ENCODE measurements at places on chromosomes 2 and 18. TPM values are rescaled to one million over a fixed set of nuclear protein-coding genes. Genes with fewer than 3 reads are reported as not detected.

MYO7B gene
- total RNA-seq = 3.0 TPM

HES6 gene
- total RNA-seq = 27.3 TPM

LBH gene
- 20.0 TPM for total RNA-seq

WDR12 gene
- 23.0 TPM for total RNA-seq

GRCh38 chr2:212154477-212154878 is 384.1 kb downstream of the ERBB4 start:
- no peak for DNase-seq
- no peak overlapping the region for H3K4me3 ChIP-seq
- H3K27me3 ChIP-seq = no peaks in the 10 kb centered on the region

GRCh38 chr18:45626330-45627203 is 11.3 kb downstream of the SLC14A2 start:
- H3K36me3 ChIP-seq = no peaks in the 10 kb centered on the region
- no peaks in the 10 kb centered on the region for H3K27me3 ChIP-seq
- no peaks in the 10 kb centered on the region for H3K4me1 ChIP-seq
- no peak overlapping the region for H3K4me3 ChIP-seq
- no peak for DNase-seq

- no peaks in the 10 kb centered on the region for H3K36me3 ChIP-seq
- no peak for DNase-seq
- no peaks in the 10 kb centered on the region for H3K4me1 ChIP-seq
These were observed 49.8 kb downstream of the ALK start for GRCh38 chr2:29871541-29871940.

GRCh38 chr2:113126845-113127645 is at the start of gene IL1RN:
IL1RN (plus strand) TSS chr2:113127598; CDS start chr2:113127625, 27 bp downstream.
- no peaks in the 10 kb centered on the region for H3K36me3 ChIP-seq
- H3K27me3 ChIP-seq = no peaks in the 10 kb centered on the region
- H3K4me1 ChIP-seq = no peaks in the 10 kb centered on the region
- H3K27ac ChIP-seq = no peak within 1 kb of the TSS
- no peak within 1 kb of the TSS for H3K4me3 ChIP-seq

- H3K4me1 ChIP-seq = peaks cover 26% of the 10 kb centered on the region
- H3K4me3 ChIP-seq = no peak overlapping the region
- no peak for DNase-seq
- H3K27ac ChIP-seq = peak overlapping the region; percentile 80
These were observed 3.9 kb downstream of the MAPRE2 start for GRCh38 chr18:35045121-35045520.

GRCh38 chr2:70630761-70631160 is 77.1 kb upstream of the TGFA start:
- no peak for DNase-seq
- H3K27me3 ChIP-seq = no peaks in the 10 kb centered on the region

GRCh38 chr18:61496374-61496773 is 163.1 kb downstream of the CDH20 start:
- DNase-seq = no peak
- no peaks in the 10 kb centered on the region for H3K4me1 ChIP-seq
- no peaks in the 10 kb centered on the region for H3K36me3 ChIP-seq
